ENCODE measurements at places on chromosomes 1 and 21. TPM values are rescaled to one million over a fixed set of nuclear protein-coding genes. Genes with fewer than 3 reads are reported as not detected.

DNA sequence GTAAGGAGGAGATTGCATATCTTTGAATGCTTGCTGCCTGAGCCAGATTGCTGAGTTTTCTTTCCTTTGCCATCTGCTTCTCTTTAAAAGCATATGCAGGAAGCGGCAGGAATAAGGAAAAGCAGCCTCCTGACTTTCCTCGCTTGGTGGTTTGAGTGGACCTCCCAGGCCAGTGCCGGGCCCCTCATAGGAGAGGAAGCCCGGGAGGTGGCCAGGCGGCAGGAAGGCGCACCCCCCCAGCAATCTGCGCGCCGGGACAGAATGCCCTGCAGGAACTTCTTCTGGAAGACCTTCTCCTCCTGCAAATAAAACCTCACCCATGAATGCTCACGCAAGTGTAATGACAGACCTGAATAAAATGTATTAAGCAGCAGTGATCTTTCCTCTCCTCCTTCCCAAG lies 1.5 kb downstream of the CORT start:
- no peak overlapping the region for H3K27ac ChIP-seq
- DNase-seq: no peak
- no peaks in the 10 kb centered on the region for H3K27me3 ChIP-seq
- no peaks in the 10 kb centered on the region for H3K4me1 ChIP-seq
- no peaks in the 10 kb centered on the region for H3K36me3 ChIP-seq
- no peak overlapping the region for H3K4me3 ChIP-seq

The WNT9A gene
- 0.08 TPM for total RNA-seq

The OR2G2 gene
- total RNA-seq: not detected

The OPTC gene
- total RNA-seq: not detected

The SPATA6 gene
- 1.9 TPM for total RNA-seq

- DNase-seq: no peak
- H3K36me3 ChIP-seq: no peaks in the 10 kb centered on the region
- no peak overlapping the region for H3K27ac ChIP-seq
- H3K27me3 ChIP-seq: peaks cover 13% of the 10 kb centered on the region
- no peaks in the 10 kb centered on the region for H3K4me1 ChIP-seq
- H3K4me3 ChIP-seq: no peak overlapping the region
Observed at GRCh38 chr1:20530901-20531300, 21.5 kb upstream of the FAM43B start.

- DNase-seq: no peak
- H3K4me1 ChIP-seq: peaks cover 87% of the 10 kb centered on the region
- H3K4me3 ChIP-seq: peak overlapping the region; percentile 35
- no peaks in the 10 kb centered on the region for H3K27me3 ChIP-seq
- H3K36me3 ChIP-seq: no peaks in the 10 kb centered on the region
- peak overlapping the region; percentile 55 for H3K27ac ChIP-seq
Observed at GRCh38 chr1:41803656-41804055, 115.1 kb downstream of the HIVEP3 start.

The NOS1AP gene
- total RNA-seq: not detected

DNA sequence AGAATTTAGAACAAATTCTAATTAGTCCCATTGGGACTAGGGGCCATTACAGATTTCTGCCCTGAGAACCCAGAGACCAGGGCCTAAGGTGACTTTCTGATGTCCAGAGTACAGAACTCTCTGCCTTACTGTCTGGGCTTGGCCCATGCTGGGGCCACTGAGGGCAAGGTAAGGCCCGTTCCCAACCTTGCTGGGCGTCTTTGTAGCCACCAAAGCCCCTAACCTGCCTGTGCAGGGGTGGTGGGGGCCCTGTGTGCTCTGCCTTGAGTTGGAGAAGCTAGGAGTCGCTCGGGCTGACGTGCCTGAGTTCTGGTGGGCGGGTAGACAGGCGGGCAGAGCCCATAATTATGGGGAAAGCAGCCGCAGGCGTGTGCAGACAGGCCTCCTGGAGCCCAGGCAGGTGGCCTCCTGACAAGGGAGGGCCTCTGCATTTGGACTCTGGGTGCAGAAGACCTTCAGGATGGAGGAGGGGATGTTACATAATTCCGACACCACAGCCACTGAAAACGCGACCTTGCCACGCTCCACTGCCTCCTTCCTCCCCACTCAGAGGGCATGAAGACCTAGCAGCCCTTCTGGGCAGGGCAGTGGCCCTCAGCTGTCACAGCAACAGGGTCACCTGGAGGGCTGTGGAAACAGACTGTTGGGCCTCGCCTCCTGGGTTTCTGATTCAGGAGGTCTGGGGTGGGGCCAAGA lies 239.9 kb upstream of the TMEM51 start:
- no peak overlapping the region for H3K27ac ChIP-seq
- H3K4me1 ChIP-seq: no peaks in the 10 kb centered on the region
- H3K4me3 ChIP-seq: no peak overlapping the region
- no peaks in the 10 kb centered on the region for H3K36me3 ChIP-seq
- DNase-seq: no peak

The AVPR1B gene
- total RNA-seq: not detected

The DDAH1 gene
- not detected for total RNA-seq

DNA sequence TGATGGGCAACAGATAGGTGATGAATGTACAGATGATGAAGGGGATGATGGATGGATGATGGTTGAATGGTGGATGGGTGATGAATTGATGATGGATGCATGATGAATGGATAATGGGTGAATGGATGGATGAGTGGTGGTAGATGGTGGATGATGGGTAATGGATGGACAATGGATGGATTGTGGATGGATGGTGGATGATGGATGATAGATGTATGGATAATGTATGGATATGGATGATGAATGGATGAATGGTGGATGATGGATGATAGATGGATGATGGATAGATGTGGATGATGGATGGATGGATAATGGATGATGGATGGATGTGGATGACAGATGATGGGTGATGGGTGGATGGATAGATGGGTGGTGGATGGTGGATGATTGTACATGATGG lies 35.7 kb downstream of the WNT3A start:
- H3K4me3 ChIP-seq: no peak overlapping the region
- H3K27ac ChIP-seq: no peak overlapping the region
- peaks cover 17% of the 10 kb centered on the region for H3K27me3 ChIP-seq
- H3K4me1 ChIP-seq: peaks cover 4% of the 10 kb centered on the region

- H3K4me1 ChIP-seq: no peaks in the 10 kb centered on the region
- no peak for DNase-seq
- no peaks in the 10 kb centered on the region for H3K27me3 ChIP-seq
- no peak overlapping the region for H3K27ac ChIP-seq
- H3K4me3 ChIP-seq: no peak overlapping the region
Observed at GRCh38 chr1:237553078-237553477, 337.6 kb downstream of the ZP4 start.

DNA sequence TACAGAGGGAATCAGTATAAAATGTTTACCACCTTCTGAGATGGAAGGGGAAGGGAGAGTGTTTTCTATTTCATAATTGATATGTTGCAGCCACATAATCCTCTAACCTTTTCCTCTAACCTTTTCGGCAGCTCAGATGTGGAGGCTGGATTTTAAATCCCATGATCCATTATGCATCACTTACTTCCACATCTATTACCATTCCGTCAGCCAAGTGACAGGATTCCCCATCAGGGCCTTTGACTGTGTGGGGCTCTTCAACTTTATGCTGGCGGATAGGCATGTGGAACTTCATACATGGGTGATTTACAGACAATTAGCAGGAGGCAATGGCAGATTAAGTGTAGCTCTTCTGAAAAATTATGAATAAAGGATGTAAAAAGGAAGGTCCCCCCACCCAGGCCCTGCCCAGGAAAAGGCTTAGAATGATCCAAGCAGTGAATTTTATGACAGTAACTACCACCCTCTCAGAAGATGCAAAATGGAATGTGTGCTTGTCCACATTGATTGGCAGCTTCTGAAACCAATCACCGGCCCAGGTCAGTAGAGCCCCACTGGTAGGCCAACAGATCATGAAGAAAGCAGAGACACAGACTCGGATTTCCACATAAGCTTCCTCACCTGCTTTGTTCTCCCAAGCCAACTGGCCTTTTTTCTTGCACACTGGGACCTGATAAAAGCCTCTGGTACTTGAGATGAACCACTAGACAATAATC lies 147.0 kb downstream of the ST6GALNAC5 start:
- H3K36me3 ChIP-seq: no peaks in the 10 kb centered on the region
- H3K27me3 ChIP-seq: no peaks in the 10 kb centered on the region
- H3K4me1 ChIP-seq: no peaks in the 10 kb centered on the region

- H3K27me3 ChIP-seq: no peaks in the 10 kb centered on the region
- DNase-seq: no peak
- no peaks in the 10 kb centered on the region for H3K36me3 ChIP-seq
- no peak overlapping the region for H3K27ac ChIP-seq
- H3K4me3 ChIP-seq: no peak overlapping the region
Observed at GRCh38 chr1:94773931-94774422, 46.2 kb upstream of the SLC44A3 start.

- no peak overlapping the region for H3K4me3 ChIP-seq
- peaks cover 6% of the 10 kb centered on the region for H3K4me1 ChIP-seq
- no peak overlapping the region for H3K27ac ChIP-seq
- no peaks in the 10 kb centered on the region for H3K27me3 ChIP-seq
Observed at GRCh38 chr1:30877205-30877912, 31.2 kb downstream of the SDC3 start.

- H3K27ac ChIP-seq: no peak overlapping the region
- H3K4me1 ChIP-seq: peaks cover 9% of the 10 kb centered on the region
- no peak overlapping the region for H3K4me3 ChIP-seq
- no peak for DNase-seq
- H3K36me3 ChIP-seq: no peaks in the 10 kb centered on the region
- H3K27me3 ChIP-seq: no peaks in the 10 kb centered on the region
Observed at GRCh38 chr1:184162281-184162680, 110.8 kb downstream of the TSEN15 start.

The PTPRC gene
- 974 TPM for total RNA-seq

- no peaks in the 10 kb centered on the region for H3K27me3 ChIP-seq
- no peaks in the 10 kb centered on the region for H3K4me1 ChIP-seq
- no peak for DNase-seq
- H3K4me3 ChIP-seq: no peak overlapping the region
- no peaks in the 10 kb centered on the region for H3K36me3 ChIP-seq
Observed at GRCh38 chr1:245440922-245441321, 286.1 kb downstream of the KIF26B start.

The NCAM2 gene
- not detected for total RNA-seq

The A3GALT2 gene
- not detected for total RNA-seq

GRCh38 chr1:99233446-99233845 lies 30.8 kb upstream of the PLPPR4 start:
- H3K36me3 ChIP-seq: no peaks in the 10 kb centered on the region
- no peaks in the 10 kb centered on the region for H3K27me3 ChIP-seq
- H3K4me3 ChIP-seq: no peak overlapping the region
- H3K4me1 ChIP-seq: no peaks in the 10 kb centered on the region
- no peak for DNase-seq
- H3K27ac ChIP-seq: no peak overlapping the region

The THEMIS2 gene
- 64.8 TPM for total RNA-seq

The PRAMEF6 gene
- total RNA-seq: not detected

GRCh38 chr1:107899655-107900054 lies 65.3 kb downstream of the VAV3 start:
- peaks cover 13% of the 10 kb centered on the region for H3K4me1 ChIP-seq
- H3K4me3 ChIP-seq: no peak overlapping the region
- no peaks in the 10 kb centered on the region for H3K27me3 ChIP-seq
- no peak overlapping the region for H3K27ac ChIP-seq

- no peaks in the 10 kb centered on the region for H3K36me3 ChIP-seq
- H3K4me1 ChIP-seq: no peaks in the 10 kb centered on the region
- no peaks in the 10 kb centered on the region for H3K27me3 ChIP-seq
- no peak overlapping the region for H3K4me3 ChIP-seq
Observed at GRCh38 chr21:32083197-32083596, 195.7 kb downstream of the MIS18A start.

The ICOSLG gene
- total RNA-seq: 4.9 TPM

DNA sequence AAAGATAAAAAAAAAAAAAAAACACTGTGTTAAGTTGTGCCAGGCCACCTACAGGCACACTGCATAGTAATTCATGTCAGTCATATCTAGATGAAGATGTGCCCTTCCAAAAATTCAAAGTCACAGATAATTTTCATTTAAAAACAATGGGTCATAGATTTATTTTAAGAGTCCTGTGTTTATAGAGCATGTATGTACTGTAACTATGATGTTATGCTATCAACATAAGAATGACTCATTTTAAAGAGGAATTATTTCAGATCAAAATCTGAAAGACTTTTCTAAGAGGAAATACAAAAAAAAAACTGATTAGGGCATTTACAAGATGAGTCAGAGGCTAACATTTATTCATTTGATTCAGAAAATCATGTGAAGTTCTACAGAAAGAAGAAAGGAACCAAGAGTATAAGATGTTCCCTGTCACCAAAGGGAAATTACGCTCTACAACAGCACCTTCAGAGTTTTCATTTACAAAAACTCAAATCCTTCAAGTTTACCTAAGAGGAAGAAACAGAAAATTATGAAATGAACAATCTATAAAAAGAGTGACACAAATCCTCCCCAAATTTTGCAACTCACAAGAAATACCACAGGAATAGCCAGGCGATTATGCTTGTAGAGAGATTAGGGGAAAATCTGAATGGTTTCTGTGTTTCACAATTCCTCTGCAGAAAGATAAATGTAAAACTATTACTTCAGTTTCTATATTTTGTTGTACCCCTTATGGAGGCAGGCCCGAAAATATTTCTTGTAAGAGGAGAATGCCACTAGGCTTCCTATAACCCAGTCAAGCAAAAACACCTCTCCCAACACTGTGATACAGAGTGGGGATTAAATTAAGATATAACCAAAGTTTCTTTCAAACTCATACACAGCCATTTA lies 13.8 kb downstream of the TP53BP2 start:
- H3K4me3 ChIP-seq: no peak overlapping the region
- DNase-seq: peak; percentile 47
- H3K27ac ChIP-seq: peak overlapping the region; percentile 70
- H3K36me3 ChIP-seq: no peaks in the 10 kb centered on the region
- H3K4me1 ChIP-seq: peaks cover 69% of the 10 kb centered on the region

DNA sequence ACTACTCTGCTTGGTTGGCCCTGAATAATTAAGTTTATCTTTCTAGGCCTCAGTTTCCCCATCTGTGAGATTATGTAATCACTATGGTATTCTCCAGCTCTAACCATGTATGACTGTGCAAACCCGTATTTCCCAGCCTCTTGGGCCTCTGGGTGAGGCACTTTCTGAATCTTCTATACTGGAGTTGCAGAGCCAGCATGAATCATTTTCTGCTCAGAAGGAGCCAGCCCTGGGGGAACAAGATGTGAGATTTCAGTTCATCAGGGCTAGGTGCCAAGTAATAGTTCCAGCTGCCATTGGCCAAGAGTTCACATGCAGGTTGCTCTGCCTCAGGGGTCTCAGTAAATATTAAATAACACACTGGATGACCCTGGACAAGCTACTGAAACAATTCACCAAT lies 47.7 kb upstream of the USP24 start:
- H3K4me1 ChIP-seq: peaks cover 6% of the 10 kb centered on the region
- H3K27ac ChIP-seq: no peak overlapping the region
- H3K4me3 ChIP-seq: no peak overlapping the region
- H3K36me3 ChIP-seq: no peaks in the 10 kb centered on the region
- H3K27me3 ChIP-seq: no peaks in the 10 kb centered on the region
